T-cell (primary cell): ENCODE measurements at places on chromosomes 4 and X. TPM values are rescaled to one million over a fixed set of nuclear protein-coding genes. Genes with fewer than 3 reads are reported as not detected.

- H3K4me3 ChIP-seq: peak overlapping the region; percentile 73
- H3K27me3 ChIP-seq: no peaks in the 10 kb centered on the region
- H3K27ac ChIP-seq: peak overlapping the region; percentile 100
- peak; percentile 79 for DNase-seq
Measured at GRCh38 chr4:77074981-77075855, 571 bp downstream of the CCNI start.

DNA sequence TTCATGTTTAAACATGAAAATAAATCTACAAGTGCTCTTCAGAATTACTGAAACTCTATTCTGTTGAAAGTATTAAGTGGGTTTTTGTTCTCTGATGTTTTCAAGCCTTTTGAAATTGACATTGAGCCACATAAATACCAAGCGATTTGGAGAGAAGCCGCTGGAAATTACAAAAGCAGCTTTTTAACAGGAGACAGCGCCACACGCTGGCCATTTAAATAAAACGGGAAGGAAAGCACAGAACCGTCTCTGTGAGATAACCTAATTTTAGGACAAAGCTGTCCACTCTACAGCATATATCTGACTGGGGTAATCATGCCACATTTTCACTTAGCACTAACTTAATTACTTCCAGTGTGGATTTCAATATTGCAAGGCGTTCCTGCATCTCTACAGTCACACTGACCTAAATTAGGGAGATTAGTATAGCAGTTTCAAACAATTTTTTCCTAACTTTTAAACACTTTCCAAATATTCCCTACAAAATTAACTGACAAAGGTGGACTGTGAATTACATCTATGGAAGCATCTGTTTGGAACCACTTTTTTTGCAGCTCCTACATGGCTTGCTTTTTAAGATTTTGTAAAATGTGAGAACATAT is 6.8 kb upstream of the ANOS1 start:
- H3K4me3 ChIP-seq: no peak overlapping the region
- H3K36me3 ChIP-seq: no peaks in the 10 kb centered on the region
- no peak overlapping the region for H3K27ac ChIP-seq
- no peaks in the 10 kb centered on the region for H3K4me1 ChIP-seq
- H3K27me3 ChIP-seq: no peaks in the 10 kb centered on the region
- peak; percentile 7 for DNase-seq

DNA sequence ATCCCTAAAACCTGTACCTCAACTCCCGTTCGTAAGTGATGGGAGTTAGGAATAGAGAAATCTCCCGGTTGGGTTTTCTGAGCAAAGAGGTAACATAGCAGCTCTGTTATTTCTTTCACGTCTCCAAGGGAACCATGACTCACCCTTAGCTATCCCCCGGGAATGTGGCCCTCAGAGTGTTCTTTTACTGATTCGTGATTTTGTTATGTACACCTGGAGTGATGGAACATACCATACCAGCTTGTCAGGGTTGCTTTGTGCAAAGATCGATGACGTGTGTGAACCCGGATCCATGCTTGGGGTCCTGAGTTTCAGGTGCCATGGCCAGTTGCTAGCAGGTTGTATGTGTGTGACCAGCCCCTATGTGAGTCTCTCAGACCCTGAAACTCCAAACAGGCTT is 52.6 kb downstream of the HPRT1 start:
- H3K4me1 ChIP-seq: no peaks in the 10 kb centered on the region
- H3K27ac ChIP-seq: no peak overlapping the region
- H3K4me3 ChIP-seq: no peak overlapping the region
- no peaks in the 10 kb centered on the region for H3K27me3 ChIP-seq

DNA sequence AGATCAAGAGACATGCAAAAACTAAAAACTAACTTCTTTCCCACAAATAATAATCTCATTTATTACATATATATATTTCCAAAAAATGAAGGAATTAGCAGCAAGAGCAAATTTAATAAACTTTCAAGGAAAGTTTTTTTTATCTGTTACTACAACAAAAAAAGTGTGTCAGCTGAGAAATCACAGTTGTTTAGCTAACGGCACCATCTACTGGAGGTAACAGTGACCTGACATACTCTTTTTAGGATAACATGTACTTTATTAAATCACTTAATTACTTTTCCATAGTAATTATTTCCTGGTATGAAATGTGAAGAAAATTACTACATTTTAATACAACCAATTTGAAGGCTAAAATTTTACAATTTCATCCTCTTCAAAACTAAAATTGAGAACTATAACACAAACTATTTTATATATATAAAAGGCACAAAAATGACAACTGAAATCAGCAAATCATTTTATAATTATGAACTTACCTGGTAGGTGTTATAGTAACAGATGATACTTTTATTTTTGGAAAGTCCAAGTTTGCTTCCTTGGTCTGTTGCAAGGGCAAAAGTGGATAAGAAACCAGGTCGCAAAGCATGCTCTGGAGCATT is 9.1 kb downstream of the LAMTOR3 start:
- H3K4me3 ChIP-seq: no peak overlapping the region
- H3K4me1 ChIP-seq: no peaks in the 10 kb centered on the region
- H3K27me3 ChIP-seq: no peaks in the 10 kb centered on the region

DNA sequence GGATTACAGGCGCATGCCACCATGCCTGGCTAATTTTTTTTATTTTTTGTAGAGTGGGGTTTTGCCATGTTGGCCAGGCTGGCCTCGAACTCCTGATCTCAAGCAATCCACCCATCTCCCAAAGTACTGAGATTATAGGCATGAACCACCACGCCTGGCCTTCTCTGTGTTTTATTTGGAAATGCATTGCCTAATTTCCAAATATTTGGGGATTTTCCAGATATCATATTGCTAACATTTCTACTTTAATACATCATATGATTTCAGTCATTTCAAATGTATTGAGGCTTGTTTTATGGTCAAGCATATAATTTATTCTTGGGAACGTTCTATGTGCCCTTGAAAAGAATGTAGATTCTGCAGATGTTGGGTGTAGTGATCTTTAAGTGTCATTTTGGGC is 38.8 kb downstream of the FGF2 start:
- H3K4me1 ChIP-seq: no peaks in the 10 kb centered on the region
- H3K27ac ChIP-seq: no peak overlapping the region
- no peak overlapping the region for H3K4me3 ChIP-seq
- peaks cover 2% of the 10 kb centered on the region for H3K27me3 ChIP-seq

DNA sequence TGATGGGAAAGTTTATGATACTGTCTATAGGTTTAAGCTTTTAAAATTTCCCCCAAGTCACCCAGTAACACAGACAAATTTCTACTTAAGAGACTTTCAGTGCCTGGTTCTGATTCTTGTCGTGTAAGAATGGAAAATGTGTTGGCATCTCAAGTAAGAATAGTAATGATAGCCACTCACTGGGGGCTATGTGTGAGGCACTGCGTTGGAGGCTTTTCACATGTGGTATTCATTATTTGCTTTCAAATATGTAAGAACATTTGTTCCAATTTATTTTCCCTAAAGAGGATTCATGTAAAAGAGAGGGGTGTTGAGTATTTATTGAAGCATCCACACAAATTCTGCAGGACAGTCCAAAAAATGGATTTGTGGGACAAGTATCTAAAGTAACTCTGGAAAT is 143.6 kb downstream of the FNIP2 start:
- no peaks in the 10 kb centered on the region for H3K4me1 ChIP-seq
- no peak overlapping the region for H3K27ac ChIP-seq
- H3K4me3 ChIP-seq: no peak overlapping the region
- H3K27me3 ChIP-seq: no peaks in the 10 kb centered on the region
- no peak for DNase-seq

DNA sequence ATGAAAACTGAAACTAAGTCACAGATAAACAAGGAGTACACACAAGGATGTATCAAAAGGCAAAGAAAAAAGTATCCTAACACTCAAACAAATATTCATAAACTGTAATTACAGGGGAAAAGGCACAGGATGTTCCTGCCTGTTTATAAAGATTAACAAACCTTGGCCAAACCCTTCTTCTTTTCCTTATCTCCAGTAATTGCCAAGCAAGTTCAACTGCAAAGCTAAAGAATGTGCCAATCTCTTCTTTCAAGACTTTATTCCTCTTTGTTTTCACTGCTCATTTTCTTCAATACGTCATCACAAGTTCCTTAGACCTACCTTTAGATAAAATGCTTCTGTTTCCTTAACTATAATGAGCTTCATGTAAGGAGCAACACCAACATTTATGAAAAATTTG is 171.2 kb downstream of the AMELX start:
- H3K4me3 ChIP-seq: no peak overlapping the region
- no peak overlapping the region for H3K27ac ChIP-seq
- H3K27me3 ChIP-seq: no peaks in the 10 kb centered on the region
- no peak for DNase-seq

DNA sequence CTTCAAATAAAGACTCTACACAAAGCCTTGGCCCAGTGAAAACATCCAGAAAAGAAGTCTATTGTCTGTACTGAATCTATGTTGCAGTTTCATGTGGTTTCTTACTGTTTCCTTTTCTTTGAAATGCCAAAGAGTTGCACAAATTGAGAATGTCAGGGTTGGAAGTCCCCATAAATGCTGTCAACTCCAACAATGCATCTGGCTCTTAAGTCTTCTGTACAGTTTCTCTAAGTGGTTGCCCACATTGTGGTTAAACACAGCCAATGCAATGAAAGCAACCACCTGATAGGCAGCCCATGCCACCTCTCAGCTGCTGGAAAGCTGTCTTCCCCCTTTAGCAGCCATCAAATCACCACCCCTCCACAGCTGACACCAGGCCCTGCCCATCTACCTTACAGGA is 67.2 kb upstream of the C1GALT1C1 start:
- H3K4me3 ChIP-seq: no peak overlapping the region
- H3K27ac ChIP-seq: peak overlapping the region; percentile 53
- no peaks in the 10 kb centered on the region for H3K36me3 ChIP-seq
- H3K27me3 ChIP-seq: no peaks in the 10 kb centered on the region

The RNF150 gene
- not detected for total RNA-seq
